ENCODE measurements at places on chromosomes 4 and X.

GRCh38 chr4:81527115-81527514 is 55.4 kb upstream of the RASGEF1B start:
- no peak for DNase-seq

DNA sequence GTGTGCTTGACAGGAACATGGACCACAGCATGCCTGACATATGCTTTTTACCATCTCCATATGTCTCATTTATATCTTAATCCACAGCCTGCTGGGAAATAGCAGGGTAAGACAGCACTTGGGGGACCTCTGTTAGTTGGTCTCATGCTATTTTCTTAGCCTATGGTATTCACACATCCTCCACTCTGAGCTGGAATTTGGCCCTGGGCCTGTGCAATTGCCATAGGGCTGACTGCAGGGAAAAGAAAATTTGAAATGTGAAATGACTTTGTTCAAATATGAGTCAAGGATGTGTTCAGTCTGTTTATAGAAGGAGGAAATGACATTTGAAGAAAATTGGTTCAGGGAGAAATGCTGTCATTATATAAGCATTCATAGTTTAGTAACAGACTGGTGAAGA is 9.6 kb upstream of the MAP7D3 start:
- peak; percentile 46 for DNase-seq

DNA sequence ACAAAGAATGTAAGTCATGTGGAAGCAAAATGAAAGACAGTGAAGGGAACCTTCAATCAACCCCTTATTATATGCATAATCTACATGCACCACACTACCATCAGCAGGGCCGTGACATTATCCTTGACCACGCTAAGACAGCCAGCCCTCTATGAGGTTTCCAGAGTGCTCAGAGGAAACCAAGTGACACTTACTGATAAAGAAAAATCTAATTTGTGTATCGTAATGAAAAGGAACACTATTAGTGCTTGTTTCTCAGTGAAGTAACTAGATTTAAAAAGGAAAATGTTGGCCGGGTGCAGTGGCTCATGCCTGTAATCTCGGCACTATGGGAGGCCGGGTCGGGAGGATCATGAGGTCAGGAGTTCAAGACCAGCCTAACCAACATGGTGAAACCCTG is 56.4 kb downstream of the ABCG2 start:
- no peak for DNase-seq

DNA sequence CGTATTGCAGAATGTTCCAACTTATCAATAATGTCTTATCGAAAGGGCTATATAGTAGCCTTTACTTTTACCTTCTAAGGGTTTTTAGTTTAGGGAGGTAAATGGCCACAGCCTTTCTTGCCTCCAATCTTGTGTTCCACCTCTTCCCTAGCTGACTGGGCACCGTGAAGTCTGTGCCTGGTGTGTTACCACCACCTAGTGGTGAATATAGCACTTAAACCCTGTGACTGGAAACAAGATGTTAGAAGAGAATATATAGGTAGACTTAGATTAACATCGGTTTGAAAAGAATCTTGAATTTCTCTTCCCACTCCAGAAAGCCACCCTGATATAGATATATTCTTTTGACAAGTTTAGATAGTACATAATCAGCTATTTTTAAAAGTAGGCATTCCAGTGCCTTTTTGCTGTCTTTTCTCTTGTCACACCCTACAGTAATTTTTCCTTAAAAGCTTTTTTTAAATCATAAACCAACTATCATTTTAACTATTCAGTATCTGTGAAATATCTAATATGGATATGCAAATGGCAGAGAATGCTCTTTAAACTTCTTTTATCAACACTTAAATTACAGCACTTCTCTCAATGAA is 27.8 kb upstream of the ADH7 start:
- DNase-seq = peak; percentile 88
